Inflammatory macrophage treated with lipopolysaccharide for 1 hour (primary cell): ENCODE measurements at places on chromosomes 12 and 14.

DNA sequence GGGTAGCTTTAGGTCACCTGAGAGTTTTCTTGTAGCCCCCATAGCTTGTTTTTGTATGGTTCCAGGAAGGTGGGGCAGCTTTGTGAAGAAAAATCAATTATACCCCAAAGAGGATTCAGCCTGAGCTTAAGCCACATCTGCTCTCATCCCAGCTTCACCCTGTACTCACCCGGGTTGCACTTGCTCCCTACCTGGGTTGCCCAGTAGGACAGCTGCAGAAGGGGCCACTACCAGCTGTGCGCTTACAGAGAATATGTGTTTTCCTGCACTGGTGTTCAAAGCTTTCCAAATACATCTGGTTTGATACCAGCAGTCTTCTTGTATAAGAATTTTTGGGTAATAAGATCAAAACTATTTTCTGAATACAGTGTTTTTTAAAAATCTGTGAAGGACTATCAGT lies 3.0 kb upstream of the SLC38A1 start:
- DNase-seq, result no peak

GRCh38 chr14:53861781-53862180 lies 94.8 kb downstream of the BMP4 start:
- no peak for DNase-seq

DNA sequence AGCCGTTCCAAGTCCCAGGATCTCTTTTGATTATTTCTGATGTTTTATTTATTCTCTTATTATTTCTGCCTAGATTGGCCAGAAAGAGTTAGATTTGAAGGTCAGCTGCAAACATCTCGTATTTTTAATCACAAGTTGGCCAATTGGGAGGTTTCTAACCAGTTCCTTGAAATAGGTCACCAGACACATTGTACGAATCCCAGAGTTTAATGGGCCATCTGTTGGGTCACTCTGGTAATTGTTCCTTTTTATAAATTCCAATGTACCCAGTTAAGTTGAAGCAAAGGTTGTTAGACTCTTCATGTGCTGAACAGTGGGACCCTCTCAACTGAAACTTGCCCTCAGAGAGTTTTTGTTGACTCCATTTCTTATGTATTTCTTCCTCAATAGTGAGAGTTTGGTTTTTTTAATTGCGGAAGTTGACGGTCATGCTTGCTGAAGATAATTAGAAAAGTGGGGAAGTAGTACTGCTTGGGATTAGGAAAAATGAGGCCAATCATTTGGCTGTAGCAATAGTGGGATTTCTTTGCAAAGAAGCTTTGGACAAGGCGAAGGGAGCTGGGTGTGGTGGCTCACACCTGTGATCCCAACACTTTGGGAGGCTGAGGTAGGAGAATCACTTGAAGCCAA lies 382.7 kb upstream of the RGS6 start:
- DNase-seq, result peak; percentile 53

GRCh38 chr14:75654127-75654732 lies 6.4 kb downstream of the ERG28 start:
- DNase-seq, result peak; percentile 60

GRCh38 chr14:101776344-101776743 lies 14.8 kb downstream of the PPP2R5C start:
- DNase-seq, result no peak

GRCh38 chr14:60222820-60223219 lies 26.2 kb upstream of the PPM1A start:
- no peak for DNase-seq

- DNase-seq, result no peak
Observed at GRCh38 chr14:94104731-94105130, 5.8 kb upstream of the IFI27 start.

- DNase-seq, result peak; percentile 12
Observed at GRCh38 chr14:36069535-36069900, 107.0 kb downstream of the PTCSC3 start.
